ENCODE measurements at places on chromosomes 7 and 10.
A peak's percentile ranks its signal among the peaks of the same experiment; 100 is the strongest.

DNA sequence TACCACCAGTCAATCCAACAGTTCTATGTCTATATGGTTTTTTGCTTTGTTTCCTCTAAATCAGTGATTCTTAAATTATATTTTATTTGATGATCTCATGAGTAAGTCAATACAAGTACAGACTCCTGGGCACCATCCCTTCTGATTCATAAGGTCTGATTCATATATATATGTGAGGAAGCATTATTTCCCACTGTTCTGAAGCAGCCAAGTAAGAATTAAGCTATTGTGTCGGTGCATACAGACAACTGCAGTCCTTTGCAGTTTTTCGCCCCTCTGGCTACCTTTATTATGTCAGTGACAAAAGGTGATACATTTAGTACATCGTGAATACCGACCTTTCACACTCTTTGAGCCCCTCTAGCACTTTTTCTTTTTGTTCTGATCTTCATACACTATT lies 1079.6 kb upstream of the C7orf33 start:
- H3K36me3 ChIP-seq: no peaks in the 10 kb centered on the region
- H3K4me3 ChIP-seq: no peak overlapping the region
- H3K4me1 ChIP-seq: no peaks in the 10 kb centered on the region
- no peak overlapping the region for H3K27ac ChIP-seq

- no peak overlapping the region for H3K4me3 ChIP-seq
- H3K36me3 ChIP-seq: no peaks in the 10 kb centered on the region
- no peak for DNase-seq
- H3K4me1 ChIP-seq: no peaks in the 10 kb centered on the region
These were observed 46.0 kb upstream of the PODXL start for GRCh38 chr7:131602304-131602993.

DNA sequence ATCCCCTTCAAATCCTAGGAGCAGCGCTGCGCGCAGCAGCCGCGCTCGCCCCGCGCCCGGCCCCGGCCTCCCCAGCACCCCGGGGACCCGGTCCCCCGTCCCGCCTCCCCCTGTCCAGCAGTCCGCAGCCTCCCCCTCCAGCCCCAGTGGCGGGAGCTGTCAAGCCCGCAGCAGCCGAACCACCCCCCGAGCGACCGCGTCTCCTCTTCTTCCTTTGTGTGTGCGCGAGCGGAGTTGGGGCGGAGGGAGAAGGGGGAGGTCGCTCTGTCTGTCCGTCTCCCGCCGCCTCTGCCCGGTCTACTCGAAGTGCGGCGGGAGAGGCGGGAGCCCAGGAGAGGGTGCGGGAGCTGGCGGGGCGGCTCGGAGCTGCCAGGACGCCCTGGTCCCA lies 375 bp upstream of the CHN2 start:
- H3K27ac ChIP-seq: no peak overlapping the region
- H3K36me3 ChIP-seq: no peaks in the 10 kb centered on the region
- DNase-seq: no peak
- H3K4me3 ChIP-seq: peak overlapping the region; percentile 47
- no peaks in the 10 kb centered on the region for H3K4me1 ChIP-seq

DNA sequence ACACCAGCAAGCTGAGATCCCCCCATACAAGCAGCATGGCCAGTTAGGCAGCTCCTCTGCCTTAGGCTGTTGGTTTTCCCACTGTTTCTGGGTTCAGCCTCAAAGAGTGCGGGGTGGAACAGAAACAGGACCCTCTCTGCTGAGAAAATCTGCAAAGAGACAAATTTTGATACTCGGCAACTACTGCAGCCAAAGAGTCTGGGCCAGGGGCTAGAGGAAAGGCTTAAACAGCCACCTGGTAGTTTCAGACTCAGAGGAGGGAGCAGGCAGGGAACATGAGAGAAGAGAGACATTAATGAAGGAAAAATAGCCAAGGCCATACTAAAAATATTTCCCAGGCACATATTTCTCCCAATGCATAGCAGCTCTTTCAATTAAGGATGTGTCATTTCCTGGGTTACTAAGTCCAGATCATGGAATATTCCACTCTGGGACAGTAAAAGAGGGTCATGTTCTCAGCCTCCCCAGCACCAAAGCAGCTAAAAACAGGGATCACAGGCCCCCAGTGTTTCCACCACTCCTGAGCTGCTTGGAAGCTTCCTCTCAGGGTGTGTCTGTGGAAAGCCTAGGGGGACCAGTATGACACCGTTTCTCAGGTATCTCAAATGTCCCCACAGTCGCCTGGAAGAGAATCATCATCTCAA lies 29.8 kb downstream of the PDLIM1 start:
- H3K27ac ChIP-seq: no peak overlapping the region
- no peak overlapping the region for H3K4me3 ChIP-seq
- H3K27me3 ChIP-seq: no peaks in the 10 kb centered on the region
- H3K4me1 ChIP-seq: no peaks in the 10 kb centered on the region
- DNase-seq: no peak

DNA sequence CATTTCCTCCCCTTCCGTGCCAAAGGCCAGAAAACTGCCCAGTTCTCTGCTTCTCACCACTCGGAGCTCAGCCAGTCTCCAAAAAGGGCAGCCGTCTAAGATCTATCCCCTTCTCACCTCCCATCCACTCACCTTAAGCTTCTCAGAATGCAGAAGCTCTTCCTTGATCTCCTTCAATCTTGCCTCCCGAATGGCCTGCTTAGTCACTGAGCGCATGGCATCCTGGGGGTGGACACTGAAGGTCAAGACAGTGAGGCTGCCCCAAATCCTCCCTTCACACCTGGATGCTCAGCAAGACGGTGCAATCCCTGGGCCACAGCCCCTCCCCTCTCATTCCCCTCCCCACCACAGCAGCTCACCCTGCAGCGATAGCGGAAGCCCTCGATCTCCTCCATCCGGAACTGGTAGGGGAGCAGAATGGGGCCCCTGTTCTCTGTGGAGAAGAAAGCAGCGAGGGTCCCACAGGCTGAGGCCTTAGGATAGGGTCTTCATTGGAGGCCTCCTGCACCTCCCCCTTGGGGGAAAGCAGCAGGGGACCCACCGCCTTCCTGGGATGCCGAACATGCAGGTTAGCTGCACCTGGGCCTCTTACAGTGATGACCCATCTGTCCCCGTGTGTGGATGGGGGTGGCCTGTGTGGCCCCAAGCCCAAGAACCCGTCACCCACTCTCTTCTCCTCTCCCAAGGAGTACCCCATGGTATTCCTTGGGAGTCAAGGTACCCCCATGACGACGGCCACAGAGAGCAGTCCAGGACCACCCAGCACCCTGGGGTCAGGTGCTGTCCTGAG lies 4.7 kb downstream of the DDX56 start:
- peaks cover 11% of the 10 kb centered on the region for H3K4me1 ChIP-seq
- H3K4me3 ChIP-seq: no peak overlapping the region
- peaks cover 84% of the 10 kb centered on the region for H3K36me3 ChIP-seq

- DNase-seq: no peak
- no peak overlapping the region for H3K27ac ChIP-seq
- peaks cover 10% of the 10 kb centered on the region for H3K36me3 ChIP-seq
- H3K4me1 ChIP-seq: no peaks in the 10 kb centered on the region
- no peak overlapping the region for H3K4me3 ChIP-seq
- no peaks in the 10 kb centered on the region for H3K27me3 ChIP-seq
These were observed 77.4 kb downstream of the TAF3 start for GRCh38 chr10:7895699-7896090.

DNA sequence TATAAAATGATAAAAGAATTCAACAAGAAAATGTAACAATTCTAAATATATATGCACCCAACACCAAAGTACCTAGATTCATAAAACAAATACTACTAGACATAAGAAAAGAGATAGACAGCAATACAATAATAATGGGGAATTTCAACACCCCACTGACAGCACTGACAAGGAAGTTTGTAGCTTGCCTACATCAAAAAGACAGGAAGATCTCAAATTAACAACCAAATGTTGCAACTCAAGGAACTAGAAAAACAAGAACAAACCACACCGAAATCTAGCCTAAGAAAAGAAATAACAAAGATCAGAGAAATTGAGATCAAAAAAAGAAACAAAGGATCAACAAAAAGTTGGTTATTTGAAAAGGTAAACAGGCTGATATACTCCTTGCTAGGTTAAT lies 36.5 kb upstream of the TNKS2 start:
- no peaks in the 10 kb centered on the region for H3K4me1 ChIP-seq
- no peak overlapping the region for H3K4me3 ChIP-seq
- H3K27ac ChIP-seq: no peak overlapping the region
- no peaks in the 10 kb centered on the region for H3K27me3 ChIP-seq
- no peak for DNase-seq

GRCh38 chr10:28948046-28948445 lies 270.7 kb downstream of the BAMBI start:
- no peak for DNase-seq
- H3K4me1 ChIP-seq: no peaks in the 10 kb centered on the region
- no peak overlapping the region for H3K4me3 ChIP-seq
- H3K27me3 ChIP-seq: no peaks in the 10 kb centered on the region

DNA sequence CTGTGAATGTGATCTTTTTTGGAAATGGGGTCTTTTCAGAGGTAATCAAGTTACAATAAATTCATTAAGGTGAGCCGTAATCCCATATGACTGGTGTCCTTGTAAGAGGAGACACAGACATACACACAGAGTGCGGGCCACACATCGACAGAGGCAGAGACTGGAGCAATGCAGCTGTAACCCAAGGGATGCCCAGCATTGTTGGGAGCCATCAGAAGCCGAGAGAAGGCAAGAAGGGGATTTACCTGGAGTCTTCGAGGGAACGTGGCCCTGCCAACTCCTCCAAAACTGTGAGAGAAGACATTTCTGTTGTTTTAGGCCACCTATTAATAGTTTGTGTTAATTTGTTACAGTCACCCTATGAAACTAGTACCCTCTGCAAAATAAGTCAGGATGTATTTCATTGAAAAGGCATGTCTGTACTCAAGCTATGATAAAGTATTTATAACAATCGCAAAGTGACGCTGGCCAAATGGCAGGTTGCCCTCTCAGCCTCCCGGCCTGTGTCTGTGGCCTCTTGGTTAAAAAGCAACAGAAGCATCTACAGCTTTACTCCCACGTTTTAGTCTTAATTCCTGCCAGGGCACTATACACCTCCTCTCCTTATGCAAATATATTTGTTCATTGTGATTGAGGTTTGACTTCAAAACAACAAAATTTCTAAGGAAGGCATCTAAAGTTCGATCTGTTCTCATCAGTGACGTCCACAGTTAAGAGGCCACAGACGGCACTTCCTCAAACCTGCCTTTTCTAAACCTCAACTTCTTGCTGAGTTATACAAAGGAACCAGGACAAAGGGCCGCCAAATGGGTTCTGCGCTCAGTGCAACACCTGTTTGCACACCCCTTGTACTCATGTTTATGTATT lies 46.8 kb downstream of the HIPK2 start:
- H3K4me1 ChIP-seq: no peaks in the 10 kb centered on the region
- no peak for DNase-seq
- H3K36me3 ChIP-seq: no peaks in the 10 kb centered on the region
- no peaks in the 10 kb centered on the region for H3K27me3 ChIP-seq

DNA sequence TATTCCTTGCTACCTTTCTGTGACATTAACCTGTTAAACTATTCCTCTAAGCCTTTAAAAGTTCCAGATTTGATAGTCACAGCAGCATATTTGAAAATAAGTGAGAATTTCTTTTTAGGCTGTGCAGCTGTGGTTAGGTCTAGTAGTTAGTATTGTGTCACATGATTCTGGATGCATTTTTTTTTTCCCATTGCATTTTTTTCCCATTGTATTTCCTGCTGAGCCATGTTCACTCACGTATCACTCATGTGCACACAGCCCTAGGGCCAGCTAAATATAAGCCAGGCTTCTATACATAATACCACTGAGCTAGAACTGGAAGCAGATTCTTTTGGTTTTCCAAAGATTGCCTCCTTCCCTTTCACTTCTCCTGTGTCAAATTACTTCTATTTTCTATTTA lies 37.4 kb downstream of the DNAJC9 start:
- H3K36me3 ChIP-seq: peaks cover 2% of the 10 kb centered on the region
- H3K4me3 ChIP-seq: no peak overlapping the region
- H3K27me3 ChIP-seq: no peaks in the 10 kb centered on the region
- H3K27ac ChIP-seq: no peak overlapping the region
- H3K4me1 ChIP-seq: no peaks in the 10 kb centered on the region

GRCh38 chr10:13672548-13672947 lies 85.8 kb downstream of the PRPF18 start:
- no peaks in the 10 kb centered on the region for H3K4me1 ChIP-seq
- H3K4me3 ChIP-seq: no peak overlapping the region
- DNase-seq: no peak

DNA sequence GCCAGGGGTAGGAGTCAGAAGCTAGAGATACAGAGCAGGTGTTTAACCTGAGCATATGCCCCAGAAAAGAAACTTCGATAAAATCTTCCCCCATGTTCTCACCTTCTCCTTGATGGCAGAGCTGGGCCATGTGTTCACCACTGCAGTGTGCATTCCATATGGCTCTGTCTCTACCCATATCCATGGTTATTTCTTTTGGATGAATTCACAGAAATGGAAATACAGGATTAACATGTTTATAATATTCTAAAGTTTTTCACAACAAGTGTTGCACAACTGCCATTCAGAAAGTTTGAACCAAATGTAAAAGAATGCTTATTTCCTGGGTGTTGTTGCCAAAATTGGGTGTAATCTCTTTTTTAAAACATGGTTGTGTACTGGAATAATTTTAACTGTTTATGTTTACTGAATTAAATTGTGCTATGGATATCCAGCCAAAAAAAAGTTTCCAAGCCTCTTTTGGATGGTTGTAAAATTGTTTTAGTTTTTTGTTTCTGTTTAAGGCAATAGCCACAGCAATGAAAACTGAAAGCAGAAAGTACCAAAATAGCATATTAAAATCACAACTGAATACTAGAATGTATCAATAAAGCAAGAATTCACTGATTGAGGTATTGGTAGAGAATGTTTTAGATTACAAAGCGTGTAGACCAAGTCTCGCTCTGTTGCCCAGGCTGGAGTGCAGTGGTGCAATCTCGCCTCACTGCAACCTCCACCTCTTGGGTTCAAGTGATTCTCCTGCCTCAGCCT lies 19.9 kb upstream of the CCNY start:
- H3K27me3 ChIP-seq: no peaks in the 10 kb centered on the region
- H3K27ac ChIP-seq: no peak overlapping the region
- DNase-seq: no peak
- H3K36me3 ChIP-seq: no peaks in the 10 kb centered on the region
- no peak overlapping the region for H3K4me3 ChIP-seq

GRCh38 chr7:2947058-2947780 lies 96.4 kb downstream of the CARD11 start:
- peaks cover 51% of the 10 kb centered on the region for H3K36me3 ChIP-seq
- no peaks in the 10 kb centered on the region for H3K27me3 ChIP-seq
- H3K4me1 ChIP-seq: no peaks in the 10 kb centered on the region
- DNase-seq: no peak
- H3K27ac ChIP-seq: no peak overlapping the region

DNA sequence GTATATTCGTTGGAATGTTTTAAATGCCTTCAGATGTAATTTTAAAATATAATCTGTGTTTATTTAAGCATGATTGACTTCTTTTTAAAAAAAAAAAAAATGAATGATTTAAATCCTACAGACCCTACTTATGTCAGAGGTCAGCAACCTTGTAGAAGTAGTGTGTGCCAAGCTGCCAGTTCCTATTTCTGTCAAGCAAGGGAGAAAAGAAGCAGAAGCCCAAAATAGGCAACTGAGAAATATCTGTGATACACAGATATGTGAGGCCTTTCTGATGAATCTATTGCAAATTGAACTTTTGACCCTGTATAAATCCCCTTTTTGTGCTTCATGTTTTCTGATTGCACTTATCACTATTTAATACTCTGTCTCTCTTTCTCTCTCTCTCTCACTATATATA lies 199.5 kb downstream of the LRRN3 start:
- no peaks in the 10 kb centered on the region for H3K27me3 ChIP-seq
- no peaks in the 10 kb centered on the region for H3K36me3 ChIP-seq
- no peak overlapping the region for H3K27ac ChIP-seq
- no peak for DNase-seq

- no peaks in the 10 kb centered on the region for H3K27me3 ChIP-seq
- no peaks in the 10 kb centered on the region for H3K4me1 ChIP-seq
- DNase-seq: no peak
- H3K4me3 ChIP-seq: no peak overlapping the region
These were observed 292.2 kb upstream of the ZWINT start for GRCh38 chr10:56653289-56653688.
